Sigmoid colon (tissue), 7 donors: ENCODE measurements at places on chromosomes 2 and 18.

DNA sequence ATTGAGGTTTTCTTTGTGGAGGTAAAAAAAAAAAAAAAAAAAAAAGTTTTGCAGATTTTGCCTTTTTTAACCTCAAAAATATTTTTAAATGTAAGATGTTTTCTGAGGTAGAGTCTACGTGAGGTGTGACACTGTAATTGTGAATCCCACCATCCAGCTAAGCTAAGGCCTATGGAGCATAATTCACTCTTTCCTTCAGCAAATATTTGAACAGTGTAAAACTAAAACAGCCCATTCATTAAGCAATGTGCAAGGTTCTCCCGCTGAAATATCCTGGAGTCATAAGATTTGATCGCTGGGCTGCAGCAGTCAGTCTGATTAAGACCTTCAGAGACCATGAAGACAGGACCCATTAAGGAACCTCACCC, 105.1 kb downstream of the HNRNPLL start:
- no peak for DNase-seq

DNA sequence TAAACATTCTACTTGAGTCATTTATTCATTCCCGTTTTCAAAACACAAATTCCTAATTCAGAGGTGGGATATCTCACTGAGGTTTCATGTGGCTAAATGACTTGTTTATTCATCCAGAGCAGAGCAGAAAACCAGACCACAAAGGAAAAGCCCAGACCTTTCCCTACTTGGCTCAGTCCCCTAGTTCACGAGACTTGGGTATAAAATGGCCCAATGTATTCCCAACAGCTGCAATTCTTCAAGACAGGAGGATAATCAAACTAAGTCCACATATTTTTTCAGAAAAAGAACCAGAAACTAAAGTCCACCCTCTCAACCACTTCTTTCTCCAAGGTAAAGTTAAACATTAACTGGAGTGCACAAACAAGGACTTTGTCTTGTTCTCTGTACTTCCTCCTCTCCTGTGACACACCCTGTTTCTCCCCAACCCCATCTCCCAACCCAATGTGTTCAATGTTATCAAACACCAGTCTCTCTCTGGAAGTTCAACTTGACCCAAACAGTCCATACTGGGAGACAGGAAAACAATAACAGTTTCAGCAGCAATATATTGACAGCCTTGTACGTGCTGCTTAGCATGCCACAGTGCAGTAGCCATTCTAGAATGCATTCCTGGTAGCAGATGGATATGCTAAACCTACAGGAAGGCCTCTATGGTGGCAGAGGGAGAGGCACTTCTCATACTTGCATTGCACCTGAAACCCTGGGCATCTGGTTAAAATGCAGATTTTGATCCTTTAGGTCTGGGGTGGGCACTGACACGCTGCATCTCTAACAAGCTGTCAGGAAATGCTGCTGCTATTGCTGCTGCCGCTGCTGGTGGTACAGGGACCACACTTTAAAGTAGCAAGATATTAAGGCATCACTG, 110.7 kb downstream of the INO80D start:
- no peak for DNase-seq

GRCh38 chr2:120631236-120631635, 104.4 kb upstream of the GLI2 start:
- DNase-seq = no peak

DNA sequence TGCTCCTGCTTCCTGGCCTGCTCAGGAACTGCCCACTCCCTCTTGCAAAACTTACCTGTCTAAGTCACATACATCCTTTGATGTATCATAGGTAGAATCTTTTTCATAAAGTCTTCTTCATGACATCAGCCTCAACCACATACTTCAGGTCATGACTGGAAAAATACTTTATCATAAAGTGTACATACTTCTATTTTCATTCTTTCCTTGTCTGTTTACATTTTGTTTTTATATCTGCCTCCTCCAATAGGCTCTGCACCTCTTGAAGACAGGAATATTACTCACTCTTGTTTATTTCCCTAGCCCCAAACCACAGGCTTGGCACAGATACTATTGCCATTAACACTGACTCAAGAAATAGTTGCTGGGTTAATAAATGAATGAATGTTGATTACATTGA, 43.6 kb upstream of the ZNF804A start:
- DNase-seq = no peak

GRCh38 chr2:71814885-71815284, 332.8 kb downstream of the CYP26B1 start:
- DNase-seq = no peak

- DNase-seq = peak; percentile 20
Observed at GRCh38 chr2:28558918-28559317, 63.1 kb downstream of the PLB1 start.

GRCh38 chr2:29900971-29901633, 20.3 kb downstream of the ALK start:
- DNase-seq = no peak

DNA sequence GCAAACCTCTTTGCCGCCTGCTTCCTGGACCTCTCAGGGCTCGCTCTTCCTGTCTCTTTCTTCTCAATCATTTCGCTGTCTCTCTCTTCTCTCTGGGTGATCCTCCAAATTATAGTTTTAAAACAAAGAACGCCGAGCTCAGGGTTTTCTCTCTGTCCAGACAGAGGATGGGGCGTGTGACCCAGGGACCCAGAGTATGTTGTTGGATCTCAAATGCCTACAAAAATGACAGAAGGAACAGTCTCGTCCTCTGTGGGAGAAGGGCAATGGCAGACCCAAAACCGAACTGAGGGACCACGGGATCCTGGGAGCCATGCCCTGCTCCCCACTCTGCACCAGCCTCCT, 88.5 kb downstream of the EIPR1 start:
- DNase-seq = peak; percentile 34

GRCh38 chr2:27243391-27244130, 19.3 kb downstream of the SLC30A3 start:
- no peak for DNase-seq

- DNase-seq = no peak
Observed at GRCh38 chr2:11396021-11396420, 51.6 kb upstream of the ROCK2 start.

- DNase-seq = no peak
Observed at GRCh38 chr2:141925511-141925910, 205.3 kb downstream of the LRP1B start.

- DNase-seq = no peak
Observed at GRCh38 chr2:240711701-240712100, 20.0 kb downstream of the AQP12A start.

DNA sequence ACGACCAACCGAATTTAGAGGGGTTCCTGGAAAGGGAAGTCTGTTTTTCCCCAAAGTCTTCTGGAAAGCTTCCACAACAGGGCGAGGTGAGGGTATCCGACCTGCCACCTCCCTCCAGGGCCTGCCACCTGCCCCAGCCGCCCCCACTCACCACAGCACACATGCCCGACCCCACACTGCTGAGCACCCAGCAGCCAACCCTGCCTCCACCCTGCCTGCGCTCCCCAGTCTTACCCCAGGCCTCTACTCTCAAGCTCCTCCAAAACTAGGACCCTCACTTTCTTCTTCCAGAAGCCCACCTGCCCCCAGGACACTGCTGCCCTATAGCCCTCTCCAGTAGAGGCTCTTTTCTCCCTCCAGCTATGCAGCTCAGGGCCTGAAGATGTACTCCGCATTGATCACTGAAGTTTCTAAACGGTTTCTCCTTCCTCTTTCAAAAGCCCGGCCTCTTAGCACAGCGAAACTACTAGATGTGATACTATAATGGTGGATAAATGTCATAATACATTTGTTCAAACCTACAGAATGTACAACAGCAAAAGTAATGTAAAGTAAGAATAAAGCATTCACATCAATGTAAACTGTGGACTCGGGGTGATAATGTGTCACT, 128.8 kb upstream of the SLC1A4 start:
- DNase-seq = no peak

- DNase-seq = no peak
Observed at GRCh38 chr18:27865431-27865830, 311.5 kb downstream of the CDH2 start.

- peak; percentile 77 for DNase-seq
Observed at GRCh38 chr2:160388464-160389263, 104.9 kb downstream of the RBMS1 start.

GRCh38 chr2:172863341-172863740, 127.7 kb downstream of the RAPGEF4 start:
- no peak for DNase-seq
